ENCODE measurements at places on chromosomes 1 and 21.

GRCh38 chr1:31272369-31272768 is 24.2 kb downstream of the SNRNP40 start:
- no peak for DNase-seq

DNA sequence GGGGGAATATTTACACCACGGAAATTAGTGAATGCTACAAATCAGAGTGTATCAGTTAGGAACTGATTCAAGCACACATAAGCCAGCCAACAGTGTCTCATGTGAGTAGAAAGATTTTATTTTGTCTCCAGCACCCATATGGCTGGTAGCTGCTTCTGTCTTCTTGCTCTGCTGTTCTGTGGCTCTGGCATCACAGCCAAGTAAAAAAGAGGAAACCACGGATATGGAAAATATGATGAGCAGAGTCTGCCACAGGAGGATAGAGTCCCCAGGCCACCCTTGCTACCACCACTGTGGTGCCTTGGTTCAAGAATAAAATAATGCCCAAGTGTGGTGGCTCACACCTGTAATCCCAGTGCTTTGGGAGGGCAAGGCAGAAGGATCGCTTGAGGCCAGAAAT is 53.6 kb upstream of the SPOCD1 start:
- DNase-seq = peak; percentile 34

GRCh38 chr1:64933296-64934070 is 32.9 kb downstream of the JAK1 start:
- DNase-seq = peak; percentile 18

- no peak for DNase-seq
Measured at GRCh38 chr21:42556476-42556875, 42.8 kb downstream of the SLC37A1 start.

- peak; percentile 15 for DNase-seq
Measured at GRCh38 chr1:62389531-62389930, 47.3 kb upstream of the USP1 start.

- DNase-seq = no peak
Measured at GRCh38 chr1:201514466-201514865, 7.5 kb upstream of the CSRP1 start.

All from NB4 (cell line).